ENCODE measurements at places on chromosomes 7 and 10.

DNA sequence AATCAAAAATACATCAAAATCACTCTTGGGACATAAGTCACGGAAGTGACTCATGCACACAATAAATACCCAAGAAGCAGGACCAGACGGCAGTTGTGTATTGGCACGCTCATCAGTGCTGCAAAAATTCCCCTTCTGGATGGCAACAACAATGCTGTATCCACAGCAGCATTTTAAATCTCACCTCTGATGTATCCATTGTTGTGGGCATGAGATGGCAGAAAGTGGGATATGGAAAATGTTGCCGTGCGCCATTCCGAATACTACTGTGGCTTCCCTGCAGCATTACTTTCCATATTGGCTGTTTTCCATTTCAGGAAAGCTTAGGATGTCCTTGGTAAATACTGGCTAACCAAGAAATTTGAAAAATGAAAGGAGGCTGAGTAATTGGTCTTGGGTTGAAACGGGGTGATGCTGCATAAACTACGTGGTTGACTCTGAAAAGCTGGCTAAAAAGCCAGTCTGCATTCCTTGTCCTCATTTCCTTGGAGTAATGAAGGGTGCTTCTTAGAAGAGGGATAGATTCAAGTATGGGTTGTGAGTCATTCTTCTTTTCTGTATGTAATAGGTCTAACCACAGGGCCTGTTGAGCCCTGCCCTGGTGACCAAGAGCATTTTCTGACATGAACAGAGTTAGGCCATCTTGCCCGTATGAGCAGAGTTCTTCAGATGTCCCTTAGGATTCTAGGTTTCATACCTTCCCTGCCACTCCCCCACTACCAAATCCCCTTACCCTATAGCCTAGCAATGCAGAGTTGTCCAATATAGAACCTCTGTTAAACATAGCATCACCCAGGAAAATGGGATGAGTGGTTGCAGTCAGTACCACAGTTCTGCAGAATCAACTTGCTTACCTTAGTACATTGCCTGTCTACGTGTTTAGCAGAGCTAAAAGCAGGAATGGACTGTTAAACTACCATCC is 36.3 kb upstream of the TOMM7 start:
- DNase-seq: no peak

DNA sequence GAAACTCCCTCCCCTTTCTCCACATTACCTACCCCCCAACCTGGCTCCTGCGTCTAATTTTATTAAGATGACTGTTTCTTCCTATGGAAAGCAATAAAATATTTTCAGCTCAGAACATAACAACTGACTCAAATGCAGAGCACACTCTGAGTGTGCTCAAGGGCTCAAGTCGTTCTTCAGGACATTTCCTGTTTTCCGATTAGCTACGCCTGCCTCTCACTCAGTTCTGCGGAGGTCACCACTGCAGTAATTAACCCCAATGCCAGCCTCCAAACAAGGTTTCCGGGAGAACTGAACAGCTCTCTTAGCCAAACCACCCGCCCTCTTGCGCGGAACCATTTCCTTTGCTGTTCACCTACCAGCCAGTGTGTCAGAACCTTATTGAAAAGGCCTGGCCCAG is 19.3 kb downstream of the MYOF start:
- DNase-seq: no peak

- DNase-seq: no peak
These were observed 4.1 kb downstream of the KLF6 start for GRCh38 chr10:3780771-3781467.

DNA sequence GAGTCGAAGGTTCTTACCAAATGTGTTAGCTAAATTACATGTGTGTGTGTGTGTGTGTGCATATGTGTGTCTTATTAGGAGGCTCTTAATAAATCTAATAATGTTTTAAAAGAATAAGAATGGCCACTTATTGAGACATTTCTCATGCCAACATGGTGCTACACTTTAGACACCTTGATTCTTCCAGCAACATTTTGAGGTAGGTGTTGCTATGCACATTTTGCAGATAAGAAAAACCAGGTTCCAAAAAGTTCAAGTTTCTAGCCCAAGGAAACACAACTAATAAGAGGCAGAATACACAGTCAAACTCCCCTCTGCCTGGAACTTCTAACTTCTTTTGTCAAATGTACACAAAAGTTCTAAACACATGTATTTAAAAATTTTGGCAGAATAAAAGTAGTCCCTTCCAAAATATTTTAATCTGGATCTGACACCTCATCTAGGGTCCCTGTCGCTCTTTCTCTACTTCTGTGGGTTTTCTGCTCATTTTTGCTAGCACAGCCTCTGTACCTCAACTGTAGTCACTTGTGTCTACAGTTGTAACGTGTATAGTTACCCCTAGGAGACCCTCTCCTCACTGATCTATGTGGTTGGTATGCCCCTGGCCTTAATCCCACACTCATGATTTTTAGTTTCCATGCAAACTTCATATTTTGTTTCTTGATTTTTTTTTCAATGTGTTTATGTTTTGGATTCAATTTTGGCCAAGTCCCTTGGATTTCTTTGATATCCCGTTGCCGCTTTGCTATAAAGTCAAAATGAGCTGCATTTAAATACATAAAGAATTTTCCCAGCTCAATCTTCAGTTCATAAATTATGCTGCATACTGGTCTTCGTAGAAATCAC is 4.3 kb downstream of the ANKRD1 start:
- no peak for DNase-seq

DNA sequence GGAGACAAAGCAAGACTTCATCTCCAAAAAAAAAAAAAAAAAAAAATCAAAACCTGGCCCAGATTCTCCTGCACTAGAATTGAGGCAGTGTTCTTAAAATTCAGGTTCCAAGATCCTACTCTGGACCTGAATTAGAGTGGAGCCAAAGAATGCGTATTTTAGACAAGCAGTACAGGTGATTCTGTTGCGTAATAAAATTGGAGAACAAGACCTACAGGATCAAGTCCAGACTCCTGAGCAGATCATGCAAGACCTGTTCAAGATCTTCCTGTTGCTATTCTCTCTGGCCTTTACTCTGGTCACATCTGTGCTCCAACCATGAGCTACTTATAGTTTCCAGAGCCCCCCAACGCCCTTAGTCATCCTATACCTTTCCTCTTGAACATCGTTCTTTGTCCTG is 51.5 kb upstream of the RSBN1L start:
- no peak for DNase-seq

GRCh38 chr10:131403936-131404335 is 92.4 kb upstream of the TCERG1L start:
- no peak for DNase-seq

- DNase-seq: no peak
These were observed 137.0 kb downstream of the ADCY1 start for GRCh38 chr7:45711161-45711490.
